NCI-H1092 (cell line): ENCODE measurements at places on chromosomes 1 and 21.

- no peak for DNase-seq
Measured at GRCh38 chr1:223775054-223775453, 62.7 kb downstream of the CAPN2 start.

DNA sequence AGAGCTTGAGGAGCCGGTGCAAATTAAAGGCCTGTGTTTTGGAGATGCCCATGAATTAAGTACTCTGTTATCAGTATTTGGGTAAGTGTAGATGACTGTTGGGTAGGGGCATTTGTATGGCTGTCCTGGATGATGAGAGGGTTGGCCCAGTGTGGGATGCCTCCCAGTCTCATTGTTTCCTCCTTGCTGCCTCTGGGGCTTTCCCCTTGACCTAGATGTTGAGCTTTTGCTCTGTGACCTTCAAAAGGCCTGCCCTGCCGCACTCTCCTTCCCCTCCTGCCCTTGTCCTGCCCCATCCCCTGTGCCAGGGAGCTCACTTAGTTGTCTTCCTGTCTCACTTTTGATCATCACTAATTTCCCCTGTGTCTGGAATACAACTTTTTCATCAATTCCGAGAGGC lies 10.0 kb downstream of the GALNT2 start:
- DNase-seq, result no peak

DNA sequence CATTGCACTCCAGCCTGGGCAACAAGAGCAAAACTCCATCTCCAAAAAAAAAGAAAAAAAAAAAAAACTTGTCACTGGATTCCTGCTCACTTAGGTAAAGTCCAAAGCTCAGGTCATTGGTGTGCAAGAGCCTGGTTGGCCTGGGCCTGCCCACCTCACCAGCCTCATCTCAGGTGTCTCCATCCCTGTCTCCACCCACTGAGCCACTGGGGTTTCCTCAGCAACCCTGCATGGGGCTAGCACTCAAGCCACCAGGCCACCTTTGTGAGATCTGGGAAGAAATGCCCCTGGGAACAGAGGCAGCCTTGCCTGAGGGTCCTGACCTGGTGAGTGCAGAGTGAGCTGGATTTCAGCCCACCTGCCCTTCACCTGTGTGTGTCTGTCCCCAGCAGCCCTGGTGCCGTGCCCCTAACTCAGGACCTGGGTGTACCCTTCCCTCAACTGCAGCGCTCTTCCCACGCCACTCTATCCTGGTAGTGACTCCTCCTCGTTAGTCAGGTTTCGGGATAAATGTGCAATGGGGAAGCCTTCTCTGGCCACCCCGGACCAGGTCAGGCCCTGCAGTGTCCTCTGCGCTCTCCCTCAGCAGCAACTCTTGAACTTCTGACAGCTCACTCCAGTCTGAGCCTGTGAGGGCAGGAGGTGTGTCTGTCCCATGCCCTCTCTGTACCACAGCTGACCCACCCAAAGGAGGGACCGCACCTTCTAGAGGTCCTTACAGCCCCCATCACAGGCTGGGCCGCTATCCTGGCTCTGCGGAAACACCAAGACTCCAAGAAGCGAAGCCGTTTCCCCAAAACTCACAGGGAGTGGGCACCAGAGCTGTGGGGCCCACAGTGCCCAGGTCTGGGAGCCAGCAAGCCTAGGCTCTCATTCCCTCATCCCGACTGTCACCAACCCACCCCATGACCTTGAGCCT lies 3.3 kb downstream of the PDZK1IP1 start:
- no peak for DNase-seq

GRCh38 chr1:39505289-39505688 lies 13.9 kb downstream of the BMP8A start:
- DNase-seq, result no peak

GRCh38 chr1:200767321-200767720 lies 28.6 kb downstream of the CAMSAP2 start:
- DNase-seq, result no peak

GRCh38 chr1:169779970-169780369 lies 14.7 kb downstream of the METTL18 start:
- no peak for DNase-seq

GRCh38 chr1:54335755-54336108 lies 70.5 kb downstream of the SSBP3 start:
- DNase-seq, result no peak

DNA sequence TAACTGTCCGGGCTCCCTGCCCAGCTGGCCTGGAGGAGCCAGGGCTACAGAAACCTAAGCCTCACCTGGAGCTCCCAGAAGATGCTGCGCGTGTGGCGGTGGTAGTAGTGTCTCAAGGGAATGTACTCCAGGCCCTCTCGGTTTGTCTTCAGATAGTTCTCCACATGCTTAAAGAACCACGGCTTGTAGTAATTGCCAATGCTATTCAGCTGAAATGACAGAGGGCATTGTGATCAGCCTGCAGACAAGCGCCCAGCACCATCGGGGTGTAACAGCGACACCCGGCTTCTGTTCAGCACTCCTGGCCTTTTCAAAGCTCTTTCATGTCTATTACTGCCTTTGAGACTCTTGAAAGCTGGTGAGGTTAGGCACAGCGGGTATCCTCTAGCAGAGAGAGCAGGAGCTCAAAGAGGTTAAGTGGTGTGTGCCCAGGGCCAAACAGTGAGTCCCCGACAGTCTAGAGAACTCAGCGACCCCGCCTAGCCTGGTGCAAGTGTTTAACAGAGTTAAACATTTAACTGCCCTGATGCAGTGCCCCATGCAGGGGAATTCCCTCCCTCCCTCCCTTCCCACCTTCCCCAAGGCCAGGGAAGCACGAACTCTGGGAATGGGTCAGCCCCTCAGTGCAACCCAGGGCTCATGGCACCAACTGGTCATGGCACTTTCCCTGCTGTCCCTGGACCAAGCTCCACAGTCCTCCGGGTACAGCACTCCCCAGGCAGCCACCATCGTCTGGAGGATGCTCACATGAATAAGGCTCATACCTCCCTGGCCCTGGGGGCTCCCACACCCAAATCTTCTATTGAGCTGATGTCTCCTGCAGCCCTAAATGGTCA lies 21.5 kb downstream of the DHCR24 start:
- no peak for DNase-seq

GRCh38 chr1:43274804-43275180 lies 5.0 kb downstream of the TMEM125 start:
- DNase-seq, result no peak

- no peak for DNase-seq
Measured at GRCh38 chr1:27402349-27402754, 9.9 kb downstream of the GPR3 start.

DNA sequence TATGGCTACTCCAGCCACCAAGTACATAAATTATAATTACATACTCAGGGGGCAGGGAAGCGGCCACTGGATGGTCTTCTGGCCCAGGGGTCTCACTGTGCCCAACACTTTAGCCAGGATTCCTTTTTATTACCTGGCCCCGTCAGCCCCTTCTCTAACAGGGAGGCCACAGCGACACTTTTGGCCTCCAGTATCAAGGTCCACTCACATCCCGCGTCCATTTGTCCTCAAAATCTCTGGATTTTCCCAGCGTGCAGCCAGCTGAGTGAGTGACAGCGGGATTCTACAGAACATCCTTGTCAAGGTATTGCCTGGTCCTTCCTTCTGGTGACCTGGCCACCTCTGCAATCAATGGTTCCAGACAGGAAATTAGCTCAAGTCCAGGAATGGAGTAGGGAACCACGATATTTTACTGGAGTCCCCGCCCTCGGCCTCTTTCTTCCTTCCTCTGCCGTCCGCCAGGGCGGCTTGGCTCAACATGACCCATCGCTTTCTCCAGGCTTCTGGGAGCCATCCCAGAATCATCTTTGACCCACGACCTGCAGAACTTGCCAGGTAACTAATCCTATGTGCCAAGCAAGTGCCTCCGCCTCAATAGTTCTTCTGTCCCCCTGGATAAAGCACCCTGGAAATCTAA lies 2.7 kb upstream of the COL6A2 start:
- no peak for DNase-seq

DNA sequence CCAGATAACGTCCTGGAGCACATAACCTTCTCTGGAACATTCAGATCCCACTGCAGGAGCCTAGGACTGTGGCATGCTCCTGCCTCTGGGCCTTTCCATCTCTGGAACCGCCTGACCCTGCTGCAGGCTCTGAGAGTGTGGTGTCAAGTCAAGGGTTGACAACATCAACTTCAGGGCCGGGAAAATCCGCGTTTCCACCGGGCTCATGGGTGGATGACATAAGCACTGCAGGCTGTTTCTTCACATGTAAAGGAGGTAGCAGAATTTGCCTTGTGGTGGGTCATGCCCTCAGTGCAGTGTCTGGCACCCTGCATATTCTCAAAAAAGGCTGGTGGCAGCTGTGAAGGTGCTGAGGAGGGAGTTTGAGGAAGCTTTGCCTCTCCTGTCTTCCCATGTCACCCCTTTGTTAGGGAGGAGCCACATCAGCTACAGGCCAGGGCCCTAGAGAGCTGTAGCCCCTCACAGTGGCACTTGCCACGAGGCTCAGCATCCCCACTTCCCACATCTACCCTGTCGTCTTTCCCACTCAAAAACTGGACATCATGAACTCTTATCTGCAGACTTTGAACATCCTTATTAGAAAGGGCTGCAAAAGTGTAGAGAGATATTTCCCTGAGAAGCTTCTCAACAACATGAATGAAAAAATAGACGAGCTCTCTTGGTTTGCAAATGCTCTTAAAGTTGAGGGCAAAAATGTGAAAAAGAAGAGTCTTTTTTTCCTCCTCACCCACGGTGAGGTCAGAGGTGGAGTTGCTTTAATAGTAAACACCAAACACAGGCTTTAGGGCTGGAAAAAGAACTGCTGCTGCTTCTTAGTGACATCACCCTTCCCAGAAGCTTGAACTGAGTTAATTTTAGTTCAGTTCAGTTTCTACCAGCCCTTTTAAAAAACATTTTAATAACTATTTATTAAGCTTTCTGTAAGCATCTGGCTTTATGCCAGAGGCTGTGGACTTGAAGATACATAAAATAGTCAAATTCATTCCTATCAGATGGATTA lies 121.3 kb downstream of the HUNK start:
- DNase-seq, result no peak

- DNase-seq, result no peak
Measured at GRCh38 chr1:180062452-180062971, 92.2 kb upstream of the QSOX1 start.

- DNase-seq, result no peak
Measured at GRCh38 chr1:172326136-172326535, 94.3 kb upstream of the C1orf105 start.

DNA sequence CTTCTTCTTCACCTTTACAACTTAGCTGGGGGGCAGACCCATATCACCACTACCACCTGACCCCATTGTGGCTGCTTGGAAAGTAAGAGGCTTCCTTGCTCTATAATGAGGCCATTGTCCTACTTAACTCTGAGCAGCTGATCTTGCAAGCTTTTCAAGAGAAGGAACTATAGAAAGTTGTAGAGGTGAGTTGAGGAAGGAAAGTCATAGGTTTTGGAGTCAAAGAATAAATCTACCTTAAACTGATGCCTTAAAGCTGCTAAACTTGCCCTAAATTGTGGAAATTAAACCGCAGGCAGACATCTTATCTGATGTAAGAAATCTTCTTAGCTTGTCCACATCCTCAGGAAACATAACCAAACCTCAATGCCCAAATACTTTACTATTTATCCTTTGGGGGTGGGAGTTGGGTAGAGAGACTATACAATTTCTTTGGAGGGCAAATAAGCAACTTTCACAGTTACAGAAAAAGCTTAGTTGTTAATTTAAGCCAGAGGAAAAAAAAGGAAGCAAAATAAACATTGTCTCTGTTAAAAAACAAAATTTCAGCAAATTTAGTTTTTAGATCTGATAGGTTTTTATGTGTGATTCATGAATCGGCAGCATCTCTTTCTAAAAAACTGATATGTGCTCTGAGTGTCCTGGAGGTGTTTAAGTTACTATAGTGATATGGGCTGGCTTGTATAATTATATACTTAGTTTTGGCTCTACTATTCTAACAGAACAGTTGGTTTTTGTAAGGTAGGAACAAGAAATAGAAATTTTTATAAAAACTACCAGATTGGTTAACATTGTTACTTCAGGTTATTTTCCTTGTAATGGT lies 4.7 kb downstream of the IL23R start:
- DNase-seq, result no peak

GRCh38 chr1:26067432-26067911 lies at the start of gene TRIM63:
TRIM63 (minus strand) TSS chr1:26067630; CDS start chr1:26067494, 136 bp downstream.
- DNase-seq, result no peak

DNA sequence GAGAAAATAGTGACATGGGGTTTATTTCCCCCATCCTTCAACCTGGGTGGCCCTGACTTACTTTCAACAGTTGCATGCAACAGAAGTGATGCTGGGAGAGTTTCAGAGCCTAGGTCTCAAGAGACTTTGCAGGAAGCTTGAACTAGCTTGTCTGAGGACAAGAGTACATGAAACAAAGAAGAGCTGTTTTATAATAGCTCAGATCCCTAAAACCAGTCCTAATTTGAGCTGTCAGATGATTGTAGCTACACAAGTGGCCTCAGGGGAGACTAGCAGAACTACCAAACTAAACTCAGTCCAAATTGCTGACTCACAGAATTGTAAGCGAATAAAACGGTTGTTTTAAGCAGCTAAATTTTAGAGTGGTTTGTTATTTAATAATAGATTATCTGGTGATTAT lies 17.1 kb downstream of the RC3H1 start:
- DNase-seq, result no peak

- DNase-seq, result no peak
Measured at GRCh38 chr1:118047006-118047649, 117.6 kb downstream of the WDR3 start.

DNA sequence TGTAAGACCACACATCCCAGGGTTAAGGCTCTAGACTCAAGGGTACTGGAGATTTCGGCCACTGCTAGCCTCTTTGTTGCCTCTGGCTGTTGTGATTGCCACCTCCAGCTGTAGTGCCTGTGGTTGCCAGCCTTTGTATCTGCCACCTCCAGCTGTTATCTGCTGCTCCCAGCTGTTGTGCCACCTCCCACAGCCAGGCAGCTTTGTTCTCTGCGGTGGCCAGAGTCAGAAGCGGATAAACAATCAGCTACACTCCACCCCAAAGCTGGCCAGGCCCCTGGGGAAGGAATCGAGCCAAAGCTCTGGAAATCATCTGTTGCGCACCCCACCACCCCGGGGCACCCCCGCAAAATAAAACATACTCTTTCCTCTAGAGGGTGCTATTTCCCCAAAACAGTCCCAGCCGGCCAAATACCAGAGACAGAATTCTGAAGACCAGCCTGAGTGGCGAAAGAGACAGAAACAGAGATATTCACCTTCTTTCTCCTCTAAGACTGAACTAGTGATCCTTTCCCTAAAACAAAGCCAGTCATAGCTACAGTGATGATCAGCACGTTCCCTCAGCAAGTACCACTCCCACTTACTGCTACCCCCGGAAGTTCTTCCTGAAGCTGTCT lies 14.8 kb upstream of the PIGM start:
- no peak for DNase-seq

DNA sequence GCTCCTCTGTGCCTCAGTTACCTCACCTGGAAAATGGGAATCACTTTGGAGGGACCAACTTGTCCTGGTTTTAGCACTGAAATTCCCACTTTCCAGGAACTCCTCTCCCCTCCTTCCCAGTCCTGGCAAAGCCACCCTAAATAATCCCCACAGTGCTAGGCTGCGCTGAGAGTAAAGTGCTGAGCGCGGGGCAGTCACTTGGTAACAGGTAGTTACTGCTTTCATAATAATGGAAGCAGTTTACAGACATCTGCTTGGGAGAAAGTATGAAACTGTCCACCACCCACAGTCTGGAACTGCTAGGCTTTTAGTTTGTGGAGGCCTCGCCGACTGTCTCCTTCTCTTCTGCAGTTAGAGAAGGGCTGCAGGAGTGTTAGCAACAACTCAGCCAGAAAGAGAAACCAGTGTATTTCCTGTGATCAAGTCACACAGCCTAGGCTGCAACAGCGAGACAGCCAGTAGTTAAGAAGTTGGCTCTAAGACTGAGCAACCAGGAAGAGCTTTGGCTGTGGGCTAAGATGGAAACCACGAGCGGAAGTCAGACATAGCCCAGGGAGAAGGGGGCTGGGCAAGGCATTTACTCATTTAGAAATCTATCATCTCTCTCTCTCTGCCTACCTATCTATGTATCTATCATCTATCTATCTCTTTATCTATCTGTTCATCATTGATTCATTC lies 30.8 kb upstream of the ABCG1 start:
- no peak for DNase-seq
